ENCODE measurements at places on chromosomes 1 and 21.

DNA sequence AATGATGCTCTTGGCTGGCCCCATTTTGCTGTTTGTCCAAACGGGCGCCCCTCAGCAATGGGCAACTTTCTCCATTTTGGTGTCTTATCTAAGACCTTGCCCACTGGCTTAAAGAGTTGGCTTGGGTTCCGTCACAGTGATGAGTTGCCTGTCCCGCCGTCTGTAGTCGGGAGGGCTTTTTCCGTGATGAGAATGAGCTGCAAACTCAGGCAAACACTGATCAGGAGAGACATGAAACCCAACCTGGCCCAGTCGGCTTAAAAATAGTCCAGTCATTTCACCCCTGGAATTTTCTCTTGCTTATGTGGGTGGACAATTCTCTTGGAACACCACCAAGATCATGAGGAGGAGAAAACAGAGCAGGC lies 79.3 kb downstream of the ST6GALNAC3 start:
- DNase-seq = no peak

- DNase-seq = no peak
These were observed 2.9 kb downstream of the PGBD5 start for GRCh38 chr1:230423261-230423660.

- no peak for DNase-seq
These were observed 250.0 kb upstream of the NFIA start for GRCh38 chr1:60832367-60832766.

DNA sequence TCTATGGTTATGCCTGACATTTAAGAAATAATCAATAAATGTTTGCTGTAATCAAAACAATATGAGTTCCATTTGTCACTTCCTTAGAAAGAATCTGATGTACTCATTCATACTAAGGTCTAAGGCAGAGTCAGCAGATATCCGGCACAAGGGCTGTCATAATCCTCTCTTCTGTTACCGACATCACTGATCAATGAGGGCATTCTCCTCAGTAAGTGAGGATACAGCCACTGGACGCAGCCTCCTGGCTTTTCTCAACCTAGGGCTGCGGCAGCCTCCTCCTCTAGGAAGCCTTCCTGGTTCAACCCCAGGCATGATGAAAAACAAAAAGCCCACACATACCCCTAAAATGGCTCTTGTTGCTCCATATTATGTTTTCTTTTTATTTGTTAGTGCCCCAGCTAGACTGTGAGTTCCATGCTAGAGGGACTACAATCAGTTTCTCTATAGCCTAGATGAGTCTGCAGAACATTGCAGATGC lies 40.7 kb upstream of the TENT5C start:
- no peak for DNase-seq

DNA sequence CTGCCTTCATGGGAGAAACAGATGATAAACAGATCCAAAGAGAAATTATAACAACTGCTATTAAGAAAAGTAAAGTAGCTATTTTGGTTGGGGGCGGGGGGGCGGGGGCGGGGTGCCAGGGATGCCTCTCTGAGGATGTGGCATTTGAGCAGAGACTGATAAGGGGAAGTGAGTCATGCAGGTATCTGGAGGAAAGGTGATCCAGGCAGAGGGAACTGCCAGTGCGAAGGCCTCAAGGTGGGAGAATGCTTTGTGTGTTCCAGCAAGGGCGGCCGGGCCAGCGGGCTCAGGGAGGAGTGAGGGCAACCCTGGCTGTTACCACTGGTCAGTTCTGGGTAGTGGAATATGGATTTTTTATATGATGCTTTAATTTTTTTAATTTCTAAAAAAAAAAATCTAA lies 7.0 kb upstream of the TNFRSF1B start:
- DNase-seq = no peak

- DNase-seq = no peak
These were observed 55.7 kb downstream of the IRF2BP2 start for GRCh38 chr1:234554218-234554697.

- DNase-seq = no peak
These were observed 12.6 kb downstream of the FUBP1 start for GRCh38 chr1:77966291-77966690.

- no peak for DNase-seq
These were observed 26.6 kb upstream of the ACBD6 start for GRCh38 chr1:180528868-180529470.

GRCh38 chr1:234281826-234282489 lies 91.3 kb upstream of the COA6 start:
- no peak for DNase-seq

DNA sequence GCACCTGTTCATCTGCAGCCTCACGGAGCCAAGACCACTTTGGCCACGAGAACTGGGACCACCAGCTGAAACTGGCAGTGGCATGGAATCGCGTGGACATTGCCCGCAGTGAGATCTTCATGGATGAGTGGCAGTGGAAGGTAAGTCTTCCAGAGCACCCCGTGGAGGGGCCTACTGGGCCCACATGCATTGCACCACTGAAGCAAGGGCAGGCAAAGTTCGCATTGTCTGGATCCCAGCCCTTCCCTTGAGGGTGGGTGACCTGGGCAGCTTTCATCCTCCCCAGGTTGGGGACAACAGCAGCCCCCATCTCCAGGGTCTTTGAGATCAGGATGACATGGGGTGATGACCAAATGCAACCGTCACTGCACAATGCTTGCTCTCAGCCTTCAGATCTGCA lies 37.5 kb downstream of the TRPM2 start:
- DNase-seq = no peak

DNA sequence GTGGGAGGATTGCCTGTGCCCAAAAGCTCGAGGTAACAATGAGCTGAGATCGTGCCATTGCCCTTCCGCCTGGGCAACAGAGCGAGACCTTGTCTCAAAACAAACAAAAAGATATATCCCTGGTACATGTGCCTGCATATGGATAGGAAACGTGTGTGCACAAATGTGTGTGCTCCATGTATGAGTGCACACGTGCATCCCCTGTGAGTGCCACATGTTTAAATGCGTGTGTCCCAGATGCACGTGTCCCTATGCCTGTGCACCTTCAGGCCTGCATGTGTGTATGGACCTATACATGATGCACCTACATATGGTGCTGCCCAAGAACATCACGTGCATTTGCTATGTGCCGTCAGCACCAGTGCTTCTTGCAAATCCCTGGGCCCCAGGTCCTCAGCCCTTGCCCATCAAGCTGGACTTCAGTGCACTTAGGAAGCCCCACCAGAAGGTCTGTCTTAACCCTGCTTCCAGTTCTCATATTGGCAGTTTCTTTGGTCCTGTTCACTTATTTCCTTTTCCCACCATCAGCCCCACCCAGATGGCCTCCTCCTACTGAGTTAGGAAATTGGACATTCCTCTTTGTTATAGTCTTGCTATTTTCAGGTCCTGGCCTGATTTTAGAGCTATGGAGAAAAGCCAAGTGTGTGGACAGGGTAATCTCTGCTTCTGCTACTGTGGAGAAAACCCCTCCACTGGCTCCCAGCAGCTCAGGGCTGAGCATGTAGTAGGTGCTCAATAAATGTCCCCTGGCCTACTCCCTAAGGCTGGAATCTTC lies 15.4 kb downstream of the TIE1 start:
- no peak for DNase-seq

- DNase-seq = no peak
These were observed 973 bp downstream of the FMOD start for GRCh38 chr1:203349773-203350524.

GRCh38 chr1:63775418-63776127 lies 1.8 kb downstream of the ROR1 start:
- DNase-seq = no peak

- peak; percentile 72 for DNase-seq
These were observed 29.9 kb upstream of the TMEM61 start for GRCh38 chr1:54950369-54951163.

- no peak for DNase-seq
These were observed 44.8 kb downstream of the GIPC2 start for GRCh38 chr1:78090472-78091133.

- no peak for DNase-seq
These were observed 23.6 kb downstream of the COL6A2 start for GRCh38 chr21:46121286-46122221.

GRCh38 chr1:53662951-53663350 lies 76.0 kb downstream of the GLIS1 start:
- DNase-seq = no peak
